Stromal cell of bone marrow (primary cell): ENCODE measurements at places on chromosomes 13 and 19.

DNA sequence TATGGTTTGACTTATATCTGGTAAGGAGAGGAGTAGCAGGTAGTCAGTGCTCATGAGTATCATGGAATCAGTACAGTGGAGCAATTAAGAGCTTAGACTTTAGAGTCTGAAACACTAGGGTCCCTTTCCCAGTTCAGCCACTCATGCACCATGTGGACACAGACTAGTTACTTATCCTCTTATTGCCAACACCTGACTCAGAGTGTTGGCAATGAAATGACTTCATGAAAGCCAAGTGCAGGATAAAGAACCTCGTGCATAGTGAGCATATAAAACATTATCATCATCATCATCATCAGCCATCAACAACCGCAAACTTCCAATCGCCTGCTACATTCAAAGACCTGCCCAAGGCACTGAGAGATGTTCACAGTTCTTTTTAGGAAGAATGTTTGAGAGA is 164.2 kb downstream of the FOXO1 start:
- no peak for DNase-seq

GRCh38 chr13:106443607-106444322 is 91.7 kb downstream of the EFNB2 start:
- no peak for DNase-seq

- no peak for DNase-seq
Observed at GRCh38 chr13:103012646-103013045, 53.6 kb downstream of the SLC10A2 start.

DNA sequence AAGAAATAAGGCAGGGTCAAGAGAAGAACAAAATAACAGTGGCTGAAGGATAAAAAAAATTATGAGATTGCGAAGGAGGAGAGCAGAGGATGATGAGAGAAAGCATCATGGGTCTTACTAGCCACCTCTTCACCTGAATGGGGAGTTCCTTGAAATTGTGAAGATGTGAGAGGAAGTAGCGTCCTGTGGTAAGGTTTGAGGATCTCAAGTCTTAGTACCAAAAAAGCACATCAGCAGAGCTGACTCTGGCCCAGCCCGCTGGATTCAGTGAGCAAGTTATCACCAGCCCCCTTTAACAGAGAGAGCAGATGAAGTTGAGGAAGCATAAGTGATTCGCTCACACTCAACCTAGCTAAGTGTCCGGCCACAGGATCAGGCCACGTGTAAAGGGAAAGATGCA is 61.8 kb downstream of the RXFP2 start:
- no peak for DNase-seq

DNA sequence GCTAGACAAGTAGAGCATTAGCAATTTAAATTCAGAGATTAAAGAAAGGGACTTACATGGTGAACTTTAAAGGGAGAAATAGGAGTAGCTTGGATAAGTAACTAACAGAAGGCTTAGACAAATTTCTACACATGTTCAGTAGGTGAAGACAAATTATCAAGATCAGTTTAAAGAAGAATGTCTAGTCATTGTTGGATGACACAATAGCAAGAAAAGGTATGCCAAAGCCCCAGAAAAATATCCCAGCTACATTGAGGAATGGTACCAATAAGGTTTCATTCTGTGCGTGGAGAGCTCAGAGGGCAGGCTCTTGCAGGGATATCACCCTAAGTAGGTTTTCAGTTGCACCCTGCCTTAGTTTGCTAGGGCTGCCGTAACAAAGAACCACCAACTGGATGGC is 3.5 kb upstream of the STK24 start:
- no peak for DNase-seq

- no peak for DNase-seq
Observed at GRCh38 chr19:30226464-30227011, 145.6 kb upstream of the ZNF536 start.

DNA sequence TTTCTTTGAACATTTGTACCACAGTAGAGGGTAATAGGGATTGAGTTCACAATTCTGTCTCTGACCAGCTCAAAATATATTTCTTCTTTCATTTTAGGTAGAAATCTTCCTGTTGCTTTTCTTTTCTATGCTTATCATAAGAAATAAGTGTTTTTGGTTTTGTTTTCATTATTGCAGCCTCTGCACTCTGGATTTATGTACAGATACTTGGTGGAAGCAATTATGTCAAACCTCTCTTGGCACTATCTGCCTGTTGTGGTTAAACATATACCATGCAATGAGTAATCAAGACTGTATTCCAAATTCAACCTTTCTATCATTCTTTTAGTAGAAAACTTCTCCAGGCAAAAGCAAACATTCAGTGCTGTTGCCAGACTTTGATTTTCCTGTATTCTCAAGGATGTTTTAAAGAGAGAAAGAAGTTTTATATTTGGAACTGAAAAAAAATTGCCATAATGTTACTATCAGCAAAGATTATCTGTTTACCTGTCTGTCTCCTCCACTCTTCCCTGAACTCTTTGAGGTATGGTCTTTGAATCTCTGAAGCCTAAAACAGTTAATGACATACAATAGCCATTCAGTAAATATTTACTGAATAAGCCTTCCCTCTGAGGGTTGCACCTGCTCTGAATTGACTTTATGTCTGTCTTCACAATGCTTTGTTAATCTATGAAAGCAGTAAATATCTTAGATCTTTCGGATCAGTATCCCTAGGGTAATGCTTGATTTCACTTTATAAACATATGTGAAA is 612.5 kb upstream of the PRR20A start:
- no peak for DNase-seq

- no peak for DNase-seq
Observed at GRCh38 chr19:46250076-46250735, 20.7 kb downstream of the IGFL1 start.

- DNase-seq, result no peak
Observed at GRCh38 chr13:29846475-29847256, 3.8 kb downstream of the UBL3 start.

DNA sequence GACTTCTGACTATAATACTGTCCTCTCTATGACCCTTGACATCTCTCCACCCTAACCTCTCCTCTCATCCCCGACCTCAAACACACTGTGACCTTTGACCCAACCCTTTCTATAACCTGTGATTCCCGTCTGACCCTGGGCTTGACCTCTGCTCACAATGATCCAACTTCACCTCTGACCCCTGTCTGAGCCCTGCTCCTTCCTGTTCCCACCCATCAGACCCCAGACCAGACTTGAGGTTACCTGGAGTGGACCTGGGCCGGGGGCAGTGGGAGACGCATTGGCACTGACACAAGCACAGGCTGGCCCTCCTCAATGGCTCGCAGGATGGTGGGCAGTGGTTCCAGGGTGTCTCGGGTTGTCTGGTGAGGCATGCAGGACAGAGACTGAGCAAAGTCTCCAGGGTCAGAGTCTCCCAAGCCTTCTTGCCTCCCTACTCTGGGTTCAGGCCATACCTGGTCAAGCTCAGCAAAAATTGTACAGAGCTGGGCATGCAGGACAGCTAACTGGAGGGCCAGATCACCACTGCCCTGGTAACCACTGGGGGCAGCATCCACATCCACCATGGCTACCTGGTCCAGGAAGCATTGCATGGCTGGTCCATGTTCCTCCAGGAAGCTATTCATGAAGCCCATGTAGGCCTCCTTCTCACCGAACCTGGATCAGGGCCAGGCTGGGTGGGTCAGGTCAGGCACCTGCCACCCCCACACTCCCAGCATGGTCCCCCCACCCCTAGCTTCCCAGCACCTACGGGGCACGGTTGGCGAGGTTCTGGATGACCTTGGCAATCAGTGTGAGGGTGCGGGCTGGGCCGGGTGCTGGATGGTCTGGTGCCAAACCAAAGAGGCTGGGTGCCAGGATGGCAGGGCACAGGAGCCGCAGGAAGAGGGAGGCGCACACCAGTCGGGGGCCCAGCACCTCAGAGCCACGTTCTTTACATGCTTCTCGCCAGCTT is 4.4 kb upstream of the WIZ start:
- no peak for DNase-seq

DNA sequence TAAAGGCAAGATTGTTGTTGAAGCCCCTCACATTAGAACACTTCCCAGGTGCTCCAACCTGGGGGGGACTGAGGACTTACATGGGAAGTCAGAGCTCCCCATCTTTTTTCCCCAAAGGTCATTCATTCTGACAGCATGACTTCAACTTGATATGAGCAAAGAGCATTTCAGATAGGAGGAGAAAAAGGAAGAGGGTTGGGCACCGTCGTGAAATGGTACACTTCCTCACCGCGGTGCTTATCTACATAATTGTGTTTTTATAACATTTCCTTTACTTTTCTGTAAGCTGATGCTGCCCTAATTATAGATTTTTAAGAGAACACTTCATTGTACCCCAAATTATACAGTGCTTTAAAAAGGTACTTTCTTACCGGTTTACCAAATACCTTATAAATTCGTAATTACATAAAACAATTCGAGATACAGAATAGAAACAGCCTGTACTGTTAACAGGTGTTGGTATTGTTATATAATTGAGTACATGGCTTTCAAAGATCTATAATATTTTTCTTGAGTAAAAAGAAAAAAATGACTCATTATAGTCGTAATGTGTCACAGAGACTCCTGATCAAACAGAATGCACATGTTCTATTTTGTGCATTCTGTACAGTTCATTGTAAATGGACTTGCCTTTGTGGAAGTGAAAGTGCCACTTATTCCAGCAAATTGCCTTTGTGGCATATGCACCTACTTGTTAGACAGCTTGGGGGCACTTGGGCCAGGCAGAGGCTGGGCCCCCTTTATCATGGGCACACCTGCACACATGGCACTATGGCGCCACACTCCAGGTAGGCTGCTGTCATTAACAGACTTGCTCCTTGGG is 81.8 kb downstream of the GGACT start:
- DNase-seq, result no peak

- no peak for DNase-seq
Observed at GRCh38 chr13:90938848-90939247, 408.6 kb upstream of the MIR17HG start.

DNA sequence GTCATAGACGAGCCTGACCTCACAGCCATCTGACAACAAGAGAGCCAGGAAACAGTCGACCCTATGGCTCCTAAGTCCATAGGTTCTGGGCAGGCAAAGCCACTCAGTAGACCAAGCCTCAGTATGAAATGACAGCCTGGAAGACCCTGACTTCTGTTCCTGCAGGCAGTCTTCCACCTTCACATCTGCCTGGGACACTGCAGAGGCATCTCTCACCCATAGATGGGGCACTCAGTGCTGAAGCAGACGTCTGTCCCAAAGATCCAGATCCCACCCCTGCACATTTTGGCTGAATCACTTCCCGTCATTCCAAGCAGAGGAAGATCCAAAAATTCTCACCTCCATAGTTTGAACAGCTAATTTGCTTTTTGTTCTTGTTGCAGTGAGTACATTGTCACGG is 139.3 kb upstream of the ZNF507 start:
- DNase-seq, result no peak

- DNase-seq, result no peak
Observed at GRCh38 chr19:17103177-17103576, 27.6 kb downstream of the MYO9B start.

DNA sequence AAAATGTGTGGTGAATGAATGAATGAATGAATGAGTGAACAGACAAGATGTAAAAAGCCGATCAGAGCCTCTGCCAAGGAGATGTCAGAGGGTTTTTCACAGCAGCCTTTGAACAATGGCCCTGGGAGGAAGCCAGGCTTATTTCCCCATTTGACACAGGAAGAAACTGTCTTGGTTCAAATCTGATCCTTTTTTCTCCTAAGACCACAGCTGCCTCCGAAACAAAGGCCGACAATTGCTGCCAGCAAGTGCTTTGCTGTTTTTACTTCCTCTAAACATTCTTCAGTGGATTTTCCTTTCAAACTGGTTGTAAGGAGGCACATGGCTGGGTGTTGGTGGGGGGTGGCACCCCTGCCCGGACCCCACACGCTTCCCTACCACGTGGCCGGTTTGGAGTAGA is 44.2 kb upstream of the HOMER3 start:
- no peak for DNase-seq

DNA sequence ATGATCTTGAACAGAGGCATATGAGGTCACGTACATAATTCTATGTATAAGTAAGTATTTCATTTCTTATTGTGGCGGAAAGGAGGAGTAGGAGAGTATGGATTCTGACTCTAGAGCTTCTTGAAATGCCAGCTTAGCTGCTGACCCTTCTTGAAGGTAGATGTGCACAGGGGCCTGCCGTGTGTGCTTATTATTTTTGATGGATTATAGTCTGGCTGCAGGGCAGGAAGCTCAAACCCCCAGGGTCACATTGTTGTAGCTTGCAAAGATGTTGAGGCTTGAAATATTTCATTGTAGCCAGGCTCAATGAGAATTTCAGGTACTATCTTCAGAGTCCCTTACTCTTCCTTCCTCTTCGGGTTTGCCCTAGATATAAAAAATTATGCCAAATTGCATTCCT is 418.8 kb downstream of the OLFM4 start:
- no peak for DNase-seq

DNA sequence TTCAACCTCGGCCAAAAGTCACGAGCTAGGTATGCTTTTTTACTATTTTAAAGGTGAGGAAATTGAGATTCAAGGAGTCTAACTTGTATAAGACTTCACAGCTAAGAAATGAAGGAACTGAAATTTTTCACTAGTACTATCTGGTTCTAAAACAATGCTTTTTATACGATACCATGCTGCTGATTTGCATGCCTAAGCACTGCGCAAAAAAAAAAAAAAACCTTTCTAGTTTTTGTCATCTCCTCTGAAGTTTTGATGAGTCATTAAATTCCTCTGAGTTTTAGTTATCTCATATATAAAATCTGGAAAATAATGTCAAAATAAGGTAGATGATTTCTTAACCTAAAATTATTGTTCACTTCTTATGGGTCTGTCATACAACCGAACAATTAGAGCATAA is 28.0 kb upstream of the UFM1 start:
- DNase-seq, result no peak

DNA sequence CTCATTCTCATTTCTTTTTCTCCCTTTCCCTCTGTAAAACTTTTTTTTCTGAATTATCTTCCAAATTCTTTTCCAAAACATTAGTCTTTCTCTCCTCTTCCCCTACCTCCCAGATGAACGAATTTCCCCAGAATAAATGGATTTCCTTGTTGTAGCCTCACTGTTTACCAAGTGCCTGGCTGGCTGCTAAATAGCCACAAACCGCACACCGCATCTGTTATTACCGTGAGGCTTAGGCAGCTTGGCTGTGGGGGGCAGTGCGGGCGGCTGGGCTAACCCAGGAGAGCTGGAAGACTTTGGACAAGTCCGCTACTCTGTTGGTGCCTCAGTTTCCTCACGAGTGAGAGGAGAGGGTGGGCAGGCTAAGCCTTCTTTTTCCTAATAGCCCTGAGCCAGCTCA is 10.7 kb downstream of the IL17D start:
- DNase-seq, result peak; percentile 44
